ENCODE measurements at places on chromosomes 12 and 14. TPM values are rescaled to one million over a fixed set of nuclear protein-coding genes. Genes with fewer than 3 reads are reported as not detected.

Gene ANP32D
- total RNA-seq = not detected

Gene KRT86
- not detected for total RNA-seq

Gene LMNTD1
- total RNA-seq = not detected

Gene HCAR2
- not detected for total RNA-seq

Gene LAG3
- 0.22 TPM for total RNA-seq

Gene FOXN4
- not detected for total RNA-seq

Gene NPAS3
- 0.20 TPM for total RNA-seq

Gene LGR5
- not detected for total RNA-seq

Gene PARP2
- 4.6 TPM for total RNA-seq

Gene SLC38A4
- total RNA-seq = 1.1 TPM

Gene PLBD1
- total RNA-seq = 0.40 TPM

Gene RAD51AP1
- total RNA-seq = 7.6 TPM
